ENCODE measurements at places on chromosomes 6 and 20.

GRCh38 chr6:23522792-23523547 lies 603.0 kb upstream of the NRSN1 start:
- DNase-seq = no peak

GRCh38 chr6:13397359-13398068 lies 69.2 kb upstream of the TBC1D7 start:
- no peak for DNase-seq

DNA sequence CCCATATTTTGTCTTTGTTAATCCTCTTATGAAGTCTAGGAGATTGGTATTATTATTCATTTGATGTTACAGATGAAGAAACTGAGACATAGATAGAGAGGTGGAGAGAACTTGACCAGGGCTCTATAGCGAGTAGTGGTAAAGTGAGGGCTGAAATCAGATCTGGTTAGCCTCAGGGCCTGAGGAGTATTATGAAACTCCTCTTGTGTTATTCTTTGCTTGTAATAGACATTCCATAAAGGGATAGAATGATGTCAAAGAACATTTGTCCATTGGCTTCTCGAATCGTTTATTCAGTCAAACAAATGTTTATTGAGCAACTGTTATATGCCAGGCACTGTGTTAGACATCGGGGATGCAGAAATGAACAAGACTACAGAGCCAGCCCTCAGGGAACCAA lies at the start of gene IL22RA2:
Gene IL22RA2 (minus strand): TSS at position 144 of the 400 bp plus-strand sequence. CDS start 11,895 bp downstream, outside the sequence.
- no peak for DNase-seq

GRCh38 chr20:34622821-34623451 lies 54.0 kb downstream of the PIGU start:
- no peak for DNase-seq

DNA sequence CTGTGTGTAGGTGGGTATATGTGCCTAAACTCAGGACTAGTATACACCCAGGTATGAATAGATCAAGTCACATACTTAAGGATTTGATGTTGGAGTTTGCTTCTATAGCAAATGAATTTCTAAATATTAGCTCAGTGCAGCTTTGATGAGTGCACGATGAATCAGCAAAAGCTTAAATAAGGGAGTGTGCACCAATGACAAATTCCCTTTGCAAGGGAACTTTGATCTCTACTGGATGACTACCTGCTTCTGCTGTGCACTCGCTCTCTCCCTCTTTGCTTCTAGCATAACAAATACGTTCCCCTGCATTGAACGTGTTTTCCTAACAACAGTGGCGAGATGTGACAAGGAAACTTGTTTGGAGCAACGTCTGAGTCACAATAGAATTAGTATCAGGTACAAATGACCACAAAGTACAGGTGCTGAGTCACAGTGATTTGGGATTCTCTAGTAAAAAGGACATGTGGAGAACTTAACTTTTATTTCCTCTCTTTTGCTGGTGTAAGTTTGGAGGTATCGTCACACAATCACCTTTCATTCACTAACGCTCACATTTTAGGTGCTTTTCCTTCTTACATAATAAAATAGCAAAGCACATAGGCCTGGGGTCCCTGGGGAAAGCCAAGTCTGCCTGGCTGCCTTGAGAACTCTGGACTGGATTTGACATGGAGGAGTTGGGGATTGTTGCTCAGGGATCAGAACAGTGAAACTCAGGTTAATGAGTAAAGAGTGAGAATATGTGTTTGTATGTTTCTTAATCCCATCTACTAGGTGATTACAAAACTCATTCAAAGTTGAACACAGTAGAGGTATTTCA lies 49.7 kb downstream of the KLHL31 start:
- no peak for DNase-seq

- DNase-seq = no peak
Measured at GRCh38 chr6:145279993-145280392, 455.3 kb downstream of the EPM2A start.

- DNase-seq = no peak
Measured at GRCh38 chr6:134267917-134268361, 50.0 kb downstream of the SGK1 start.

GRCh38 chr20:46148313-46149208 lies 30.4 kb downstream of the CD40 start:
- DNase-seq = no peak

DNA sequence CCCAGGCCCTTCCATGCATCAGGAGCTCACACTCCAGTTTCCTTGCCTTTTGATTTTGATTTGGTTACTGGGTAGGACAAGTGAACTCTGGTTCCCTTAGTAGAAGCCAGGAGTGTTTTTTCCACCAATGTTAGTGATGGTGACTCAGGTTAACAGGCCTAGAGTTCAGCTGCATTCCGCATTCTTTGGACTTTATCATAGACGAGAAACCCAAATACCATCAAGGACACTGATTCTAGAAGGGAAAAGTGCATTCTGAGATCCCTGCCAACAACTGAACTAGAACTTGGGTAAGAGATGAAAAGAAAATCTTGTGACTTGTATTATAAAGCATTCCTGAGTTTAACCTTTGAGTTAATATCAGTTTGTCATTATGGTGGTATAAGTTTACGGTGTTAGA lies 8.9 kb downstream of the GSS start:
- DNase-seq = no peak

GRCh38 chr6:40848038-40848437 lies 191.0 kb downstream of the UNC5CL start:
- no peak for DNase-seq

- DNase-seq = no peak
Measured at GRCh38 chr6:47734831-47735481, 36.6 kb downstream of the ADGRF4 start.

DNA sequence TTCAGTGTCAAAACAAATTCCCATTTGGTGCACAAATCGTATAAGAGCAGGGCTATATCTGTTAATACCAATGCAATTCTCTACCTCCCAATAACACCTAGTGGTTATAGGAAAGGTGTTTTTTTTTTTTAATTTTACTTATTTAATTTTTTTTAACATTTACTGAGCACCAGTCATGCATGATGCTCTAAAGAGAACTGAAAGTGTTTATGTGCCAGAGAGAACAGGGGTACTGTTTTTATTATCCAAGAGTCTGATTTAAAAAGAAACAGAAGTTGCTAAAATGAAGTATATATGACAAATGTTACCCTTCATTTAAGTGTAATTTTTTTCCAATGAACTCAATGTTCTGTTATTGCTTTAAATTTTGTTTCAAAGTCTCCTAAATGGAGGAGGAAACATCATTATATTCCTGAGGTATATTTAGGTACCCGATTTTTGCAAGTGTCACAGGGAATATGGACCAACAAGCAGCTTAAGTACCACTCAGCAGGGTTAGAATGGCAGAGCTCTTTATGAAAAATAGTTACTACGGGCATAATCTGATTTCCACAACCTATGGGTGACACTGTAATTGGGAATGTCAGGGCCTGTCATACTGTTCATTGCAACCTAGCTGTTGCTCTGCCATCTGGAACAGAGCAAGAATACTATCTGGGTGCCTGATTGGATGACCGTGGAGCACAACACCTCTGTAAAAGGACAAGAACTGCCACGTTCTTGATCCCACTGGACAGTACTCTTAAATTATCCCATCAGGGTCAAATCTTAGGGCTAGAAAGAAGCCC lies 195.4 kb downstream of the KHDRBS2 start:
- no peak for DNase-seq
